Amniotic stem cell (primary cell): ENCODE measurements at places on chromosomes 1 and 21.

- no peak for DNase-seq
These were observed 109.7 kb upstream of the BARHL2 start for GRCh38 chr1:90826834-90827233.

GRCh38 chr1:236773919-236774318 lies 21.2 kb upstream of the MTR start:
- no peak for DNase-seq

- no peak for DNase-seq
These were observed 85.6 kb upstream of the FMN2 start for GRCh38 chr1:240005997-240006650.

GRCh38 chr21:36297938-36298572 lies 21.9 kb upstream of the MORC3 start:
- DNase-seq, result no peak

- no peak for DNase-seq
These were observed 41.6 kb downstream of the FAAP20 start for GRCh38 chr1:2152954-2153353.
